ENCODE measurements at places on chromosomes 6 and 20.

DNA sequence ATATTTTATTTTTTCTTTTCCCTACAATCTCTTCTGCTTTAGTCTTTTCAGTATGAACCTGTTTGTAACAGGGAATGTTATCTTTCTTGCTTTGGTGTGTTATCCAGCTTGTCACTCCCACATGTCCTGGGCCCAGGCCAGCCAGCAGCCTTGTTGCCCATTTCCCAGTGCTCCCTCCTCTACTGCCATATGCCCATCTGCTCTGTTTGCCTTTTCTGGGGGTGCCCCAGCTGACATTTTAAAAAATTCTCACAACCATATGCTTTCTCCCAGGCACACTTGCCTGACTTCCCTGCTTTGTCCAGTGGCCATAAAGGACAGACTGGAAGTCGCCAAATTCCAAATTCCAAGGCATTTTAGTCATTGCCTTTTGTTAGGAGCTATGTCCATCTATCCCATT is 23.6 kb upstream of the LMBRD1 start:
- DNase-seq = no peak

DNA sequence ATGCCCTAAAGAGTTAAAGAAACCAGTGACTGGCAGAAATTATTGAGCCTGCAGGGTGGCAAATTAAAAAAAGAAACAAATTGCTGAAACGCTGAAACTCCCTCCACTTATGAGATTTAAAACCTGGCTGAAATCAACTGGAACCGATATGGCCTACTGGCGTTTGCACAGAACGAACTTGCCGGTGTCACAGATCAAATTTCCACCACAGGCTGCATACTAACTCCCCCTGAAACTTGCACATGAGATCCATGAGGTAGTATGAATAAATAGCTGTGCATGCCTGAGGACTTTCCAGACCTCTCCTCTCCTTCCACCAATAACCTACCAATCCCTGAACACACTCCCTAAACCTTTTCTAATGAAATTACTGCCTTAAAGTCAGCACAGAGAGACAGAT is 150.4 kb downstream of the RNGTT start:
- no peak for DNase-seq

GRCh38 chr6:2913621-2914317 is 10.7 kb upstream of the SERPINB9 start:
- DNase-seq = no peak

DNA sequence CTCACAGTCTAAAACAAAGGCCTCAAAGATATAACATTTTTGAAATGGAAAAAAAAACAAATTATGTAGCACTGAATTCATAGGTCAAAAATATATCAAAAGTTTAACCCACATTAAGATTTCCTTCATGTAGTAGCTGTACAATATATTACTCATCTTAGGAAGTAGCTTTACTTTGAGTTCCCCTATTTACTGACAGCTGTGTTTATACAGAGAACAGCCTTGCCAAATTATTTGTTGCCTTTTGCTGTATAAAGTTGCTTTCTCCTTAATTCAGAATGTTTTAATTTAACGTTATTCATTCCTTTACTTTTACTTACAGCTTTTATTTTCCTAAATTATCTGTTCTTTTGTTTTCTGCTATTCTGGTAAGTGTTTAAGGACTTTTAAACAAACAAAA is 181.0 kb downstream of the COL12A1 start:
- no peak for DNase-seq

- DNase-seq = no peak
Observed at GRCh38 chr6:16184129-16184528, 54.3 kb upstream of the GMPR start.

DNA sequence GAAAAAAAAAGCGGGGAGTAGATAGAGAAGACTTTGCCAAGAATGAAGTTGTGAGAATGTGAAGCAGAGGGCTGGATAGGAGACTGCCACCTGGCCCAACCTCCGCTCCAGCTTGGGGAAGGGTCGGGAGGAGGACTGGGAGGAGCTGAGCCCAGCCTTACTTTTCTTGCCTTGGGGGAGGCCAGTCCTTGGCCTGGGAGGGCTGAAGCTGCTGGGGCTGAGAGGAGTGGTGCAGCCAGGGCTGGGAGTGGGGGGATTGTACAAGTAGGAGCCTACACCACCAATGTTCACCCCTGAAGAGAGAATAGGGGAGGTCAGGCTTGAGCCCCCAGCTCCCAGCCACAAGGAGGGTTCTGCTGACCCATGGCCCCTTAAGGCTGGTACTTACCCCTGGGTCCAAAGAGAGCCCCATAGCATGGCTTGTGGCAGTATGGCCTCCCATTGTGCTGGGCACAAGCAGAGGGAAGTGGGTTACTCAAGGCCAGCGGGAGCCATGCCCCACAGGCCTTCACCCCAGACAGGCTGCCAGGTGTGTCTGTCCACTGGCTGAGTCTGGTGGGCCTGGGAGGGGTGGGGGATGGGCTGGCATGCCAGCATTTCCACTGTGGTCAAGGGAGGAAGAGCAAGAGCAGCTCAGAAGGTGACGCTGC is 1.1 kb downstream of the CRIP3 start:
- DNase-seq = no peak

- no peak for DNase-seq
Observed at GRCh38 chr6:113732384-113732966, 124.7 kb upstream of the MARCKS start.

GRCh38 chr6:166629628-166630027 is 2.6 kb upstream of the RPS6KA2 start:
- DNase-seq = no peak

GRCh38 chr6:122202576-122203137 is 196.8 kb upstream of the HSF2 start:
- DNase-seq = no peak

DNA sequence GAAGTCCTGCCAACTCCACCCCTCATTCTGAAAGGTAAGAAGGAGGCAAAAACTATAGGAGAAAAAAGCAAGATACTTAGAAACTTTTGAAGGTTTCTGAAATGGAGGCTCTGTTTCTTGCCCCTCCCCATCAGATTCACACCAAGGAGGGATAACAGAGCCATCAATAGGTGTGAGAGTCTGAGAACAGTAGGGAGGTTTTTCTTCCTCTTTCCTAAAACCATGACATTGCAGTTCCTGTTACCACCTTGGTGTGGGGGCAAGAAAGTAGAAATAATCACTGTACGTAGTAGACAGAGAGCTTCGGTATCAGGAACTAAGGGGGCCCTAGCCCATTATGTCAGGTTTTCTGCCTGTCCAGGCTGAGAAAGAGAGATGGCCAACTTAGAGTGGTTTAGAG is 333.3 kb upstream of the SYNCRIP start:
- no peak for DNase-seq

GRCh38 chr6:6225885-6226529 is 94.5 kb downstream of the F13A1 start:
- no peak for DNase-seq

GRCh38 chr6:167748458-167749379 is 78.0 kb upstream of the AFDN start:
- no peak for DNase-seq

DNA sequence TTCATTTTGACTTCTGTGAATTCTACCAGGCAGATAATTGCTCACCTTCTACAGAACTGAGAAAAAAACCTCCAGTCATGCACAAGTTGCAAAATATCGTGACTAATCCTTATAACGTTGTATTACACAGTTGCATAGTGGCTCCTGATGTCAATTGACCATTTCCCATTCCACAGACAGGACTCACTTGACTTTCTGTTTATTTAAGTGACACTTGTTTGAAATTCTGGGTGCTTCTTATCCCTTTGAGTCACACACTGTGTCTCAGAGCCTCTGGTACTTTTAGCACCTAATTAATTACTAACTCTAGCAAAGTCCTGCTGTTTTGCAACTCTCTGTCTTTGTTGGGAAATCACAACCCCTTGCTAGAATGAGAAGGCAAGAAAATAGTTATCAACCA is 16.2 kb upstream of the RSPO3 start:
- DNase-seq = no peak

GRCh38 chr6:37830225-37830624 is 10.7 kb downstream of the ZFAND3 start:
- DNase-seq = no peak

- no peak for DNase-seq
Observed at GRCh38 chr20:15544742-15545141, 1028.5 kb downstream of the KIF16B start.

- DNase-seq = no peak
Observed at GRCh38 chr6:151054306-151054705, 185.5 kb upstream of the AKAP12 start.

DNA sequence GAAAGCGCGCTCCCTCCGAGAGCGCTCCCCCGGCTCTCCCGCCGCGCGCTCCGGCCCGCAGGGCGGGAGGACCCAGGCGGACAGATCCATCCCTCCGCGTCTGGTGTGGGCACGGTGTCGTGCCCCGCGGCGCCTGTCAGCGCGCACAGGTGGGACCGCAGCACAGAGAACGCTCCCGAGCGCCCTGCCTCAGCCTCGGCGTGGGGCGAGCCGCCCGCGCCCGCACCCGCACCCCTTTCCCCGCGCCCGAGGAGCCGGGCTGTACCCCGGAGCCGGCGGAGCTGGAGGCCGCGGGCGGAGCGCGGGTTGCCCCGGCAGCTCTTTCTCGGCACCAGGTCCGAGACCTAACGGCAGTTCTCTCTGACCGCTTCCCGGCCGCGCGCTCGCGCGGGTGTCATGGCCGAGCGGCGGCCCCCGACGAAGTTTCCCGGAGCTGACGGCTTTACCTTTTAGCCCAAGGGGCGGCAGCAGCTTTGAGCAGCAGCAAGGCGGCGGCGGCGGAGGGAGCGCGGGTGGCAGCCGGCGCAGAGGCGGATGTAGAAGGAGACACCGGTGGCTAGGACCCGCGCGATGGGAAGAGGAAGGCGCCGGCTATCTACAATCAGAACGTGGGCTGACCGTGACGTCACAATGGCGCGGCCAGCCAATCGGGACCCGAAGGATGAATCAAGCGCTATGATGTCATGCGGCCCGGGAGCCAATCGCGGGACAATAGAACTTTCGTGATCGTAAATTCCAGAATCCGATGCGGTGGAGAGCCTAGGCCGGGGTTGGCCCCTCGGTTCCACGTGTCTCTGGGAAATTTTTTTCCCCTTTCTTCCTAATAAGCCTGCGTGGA is at the start of gene ELOVL5:
Gene ELOVL5 (minus strand): TSS at position 580 of the 838 bp plus-strand sequence. CDS start 53,251 bp downstream, outside the sequence.
- peak; percentile 98 for DNase-seq

GRCh38 chr6:16190214-16190613 is 48.2 kb upstream of the GMPR start:
- no peak for DNase-seq

- DNase-seq = no peak
Observed at GRCh38 chr6:170106906-170107525, 183.9 kb downstream of the DLL1 start.

GRCh38 chr20:61042506-61043385 is 209.3 kb upstream of the CDH4 start:
- DNase-seq = no peak

DNA sequence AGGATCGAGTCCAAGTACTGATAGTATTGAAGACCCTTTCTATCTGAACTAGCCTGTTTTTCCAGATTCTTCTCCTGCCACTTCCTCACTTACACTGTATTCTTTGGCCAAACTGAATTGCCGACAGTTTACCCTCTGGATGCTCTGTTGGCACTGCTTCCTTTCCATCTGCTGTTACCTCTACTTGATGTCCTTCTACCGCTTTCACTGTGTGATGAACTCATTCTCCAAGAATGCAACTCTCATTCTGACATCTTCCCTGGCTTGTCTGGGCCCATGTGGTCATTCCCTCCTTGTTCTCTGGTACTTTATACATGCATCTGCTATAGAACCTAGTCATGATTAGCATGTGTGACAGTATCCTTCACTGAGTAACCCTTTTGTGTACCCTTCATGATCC is 16.3 kb downstream of the RPRD1B start:
- no peak for DNase-seq

Data from CD4-positive, alpha-beta T cell treated with Interleukin-17A for 1 hour (primary cell).